H9 (cell line): ENCODE measurements at places on chromosomes 7 and 10.

- DNase-seq = no peak
Observed at GRCh38 chr7:92961961-92962360, 125.6 kb upstream of the CDK6 start.

- DNase-seq = peak; percentile 75
Observed at GRCh38 chr10:101301111-101301731, 52.7 kb upstream of the BTRC start.

GRCh38 chr7:23277359-23277989 lies 21.7 kb upstream of the MALSU1 start:
- peak; percentile 48 for DNase-seq

GRCh38 chr10:114874827-114875411 lies 53.3 kb downstream of the FHIP2A start:
- DNase-seq = peak; percentile 85

DNA sequence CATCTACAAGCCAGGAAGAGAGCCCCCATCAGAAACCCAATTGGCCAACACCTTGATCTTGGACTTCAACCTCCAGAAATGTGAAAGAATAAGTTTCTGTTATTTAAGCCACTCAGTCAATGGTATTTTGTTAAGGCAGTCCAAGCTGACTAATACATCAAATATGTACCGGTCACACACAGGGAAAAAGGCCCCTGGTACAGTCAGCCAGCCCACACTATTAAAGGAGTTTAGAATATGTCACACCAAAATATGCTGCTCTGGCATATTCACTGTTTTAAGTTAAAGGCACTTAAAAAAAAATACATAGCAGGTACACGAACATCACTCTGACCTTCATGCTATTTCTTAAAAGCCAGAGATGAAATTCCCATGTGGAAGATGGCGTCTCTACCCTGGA lies 15.2 kb upstream of the CDCA7L start:
- no peak for DNase-seq

GRCh38 chr10:129832573-129833467 lies 131.3 kb downstream of the EBF3 start:
- no peak for DNase-seq

GRCh38 chr10:69092959-69093850 lies 5.3 kb downstream of the SRGN start:
- peak; percentile 76 for DNase-seq

- DNase-seq = no peak
Observed at GRCh38 chr10:2958659-2959058, 108.7 kb upstream of the PFKP start.

GRCh38 chr7:17985473-17986239 lies 42.0 kb downstream of the PRPS1L1 start:
- DNase-seq = no peak

DNA sequence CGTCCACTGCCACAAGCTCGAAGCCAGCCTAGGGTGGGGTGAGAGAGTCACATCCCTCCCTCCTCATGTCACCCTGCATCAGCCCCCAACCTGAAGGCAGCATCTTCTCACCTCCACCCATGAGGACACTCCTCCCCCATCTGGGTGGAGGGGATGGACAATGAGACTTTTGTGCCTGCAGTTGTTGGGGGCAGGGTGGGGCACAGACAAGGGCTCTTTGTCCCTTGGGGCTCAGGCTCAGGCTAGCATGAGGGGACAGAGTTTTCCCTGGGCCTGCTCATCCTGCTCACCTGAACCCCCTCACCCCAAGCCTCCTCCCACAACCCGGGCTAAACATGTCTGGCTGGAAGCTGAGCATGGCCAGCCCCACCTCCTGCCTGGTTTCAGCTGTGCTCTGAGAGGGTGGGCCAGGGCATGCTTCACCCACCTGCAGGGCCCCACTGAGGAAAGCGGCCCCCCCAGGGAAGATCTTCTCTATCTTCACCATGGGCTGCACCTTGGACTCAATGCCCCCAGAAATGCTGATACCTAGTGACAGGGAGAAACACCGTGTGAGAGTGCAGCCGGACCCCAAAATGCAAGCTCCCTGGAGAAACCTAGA lies 9.3 kb downstream of the LZTS2 start:
- no peak for DNase-seq

GRCh38 chr10:90999512-91000172 lies 78.8 kb upstream of the ANKRD1 start:
- no peak for DNase-seq

GRCh38 chr7:158988996-158989395 lies 132.6 kb downstream of the DYNC2I1 start:
- DNase-seq = no peak

- DNase-seq = no peak
Observed at GRCh38 chr7:127832592-127832991, 180.6 kb downstream of the SND1 start.

GRCh38 chr7:18177815-18178660 lies 150.4 kb upstream of the PRPS1L1 start:
- DNase-seq = no peak

- no peak for DNase-seq
Observed at GRCh38 chr10:91864099-91864498, 45.2 kb downstream of the FGFBP3 start.

DNA sequence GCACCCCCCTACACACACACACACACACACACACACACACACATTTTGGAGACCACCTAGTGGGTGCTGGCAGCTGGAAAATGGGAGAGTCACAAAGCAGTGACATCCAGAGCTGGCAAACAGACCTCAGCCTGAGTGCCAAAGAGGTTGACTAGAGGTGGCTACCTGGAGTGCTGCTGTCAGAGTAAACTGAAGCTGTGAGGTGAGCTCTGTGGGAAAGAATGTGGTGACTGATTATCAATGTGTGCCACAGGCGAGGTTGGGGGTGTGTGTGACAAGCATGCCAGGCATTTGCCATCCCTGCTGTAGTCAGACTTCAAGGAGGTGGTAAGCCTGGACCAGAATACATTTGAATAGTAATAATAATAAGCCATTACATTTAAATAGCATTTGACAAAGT lies 120.6 kb downstream of the SLIT1 start:
- DNase-seq = no peak

- no peak for DNase-seq
Observed at GRCh38 chr10:37222046-37222445, 96.6 kb downstream of the ANKRD30A start.

DNA sequence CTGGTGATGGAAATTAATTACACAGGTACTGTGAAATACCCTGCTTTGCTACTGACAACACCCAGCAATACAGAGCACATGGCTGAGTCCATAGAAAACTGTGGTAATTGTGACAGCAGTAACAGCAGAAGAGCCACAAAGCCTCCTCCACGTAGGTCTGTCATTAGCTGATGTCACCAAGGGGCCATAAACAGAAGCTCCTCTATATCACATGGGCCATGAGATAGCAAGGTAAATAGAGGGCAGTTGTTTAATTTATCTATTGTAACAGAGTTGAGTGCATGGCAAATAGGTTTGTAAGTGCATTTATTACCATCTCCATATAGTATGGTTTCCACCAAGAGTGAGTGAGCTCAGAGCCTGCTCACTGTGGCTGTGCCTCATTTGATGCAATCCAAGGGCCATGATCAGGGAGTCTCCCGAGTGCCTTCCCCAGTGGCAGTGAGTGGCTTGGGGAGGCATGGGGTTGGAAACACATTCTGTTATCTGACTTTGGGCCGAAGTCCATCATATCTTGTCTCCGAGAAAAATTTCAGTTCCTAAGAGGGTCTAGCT lies 281.2 kb downstream of the SKAP2 start:
- no peak for DNase-seq

- DNase-seq = no peak
Observed at GRCh38 chr10:104326991-104327610, 11.2 kb downstream of the ITPRIP start.

- DNase-seq = peak; percentile 81
Observed at GRCh38 chr10:101031796-101032636, 982 bp downstream of the SFXN3 start.

GRCh38 chr10:24174014-24174413 lies 34.9 kb upstream of the KIAA1217 start:
- DNase-seq = no peak

DNA sequence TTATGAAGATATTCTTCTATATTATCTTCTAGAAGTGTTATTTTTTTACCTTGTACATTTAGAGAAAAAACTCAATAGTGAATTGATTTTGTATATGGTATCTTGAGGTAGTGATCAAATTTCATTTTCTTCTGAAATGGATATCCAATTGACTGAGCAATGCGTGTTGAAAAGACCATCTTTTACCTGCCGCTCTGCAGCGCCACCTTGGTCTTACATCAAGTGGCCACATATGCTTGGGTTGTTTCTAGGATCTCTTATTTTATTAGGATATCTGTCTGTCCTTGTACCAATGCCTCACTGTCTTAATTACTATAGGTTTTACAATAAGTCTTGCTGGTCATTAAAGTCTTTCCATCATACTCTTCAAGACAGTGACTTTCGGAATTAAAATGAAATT lies 53.0 kb downstream of the CUL2 start:
- DNase-seq = no peak

DNA sequence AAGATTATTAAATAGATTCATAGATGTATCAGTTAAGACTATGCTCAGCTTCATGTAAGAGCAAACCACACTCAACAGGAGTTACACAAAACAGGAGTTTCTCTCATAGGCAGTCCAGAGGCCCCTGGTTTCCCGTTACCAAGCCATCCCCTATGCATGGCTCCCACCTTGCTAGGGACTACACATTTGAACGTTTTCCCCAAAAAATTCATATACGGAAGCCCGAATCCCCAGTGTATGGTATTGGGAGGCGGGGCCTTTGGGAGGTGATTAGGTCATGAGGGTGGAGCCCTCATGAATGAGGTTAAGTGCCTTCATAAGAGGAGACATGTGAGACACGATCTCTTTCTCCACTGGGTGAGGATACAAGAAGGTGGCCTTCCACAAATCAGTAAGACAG lies 29.1 kb downstream of the RSU1 start:
- no peak for DNase-seq

DNA sequence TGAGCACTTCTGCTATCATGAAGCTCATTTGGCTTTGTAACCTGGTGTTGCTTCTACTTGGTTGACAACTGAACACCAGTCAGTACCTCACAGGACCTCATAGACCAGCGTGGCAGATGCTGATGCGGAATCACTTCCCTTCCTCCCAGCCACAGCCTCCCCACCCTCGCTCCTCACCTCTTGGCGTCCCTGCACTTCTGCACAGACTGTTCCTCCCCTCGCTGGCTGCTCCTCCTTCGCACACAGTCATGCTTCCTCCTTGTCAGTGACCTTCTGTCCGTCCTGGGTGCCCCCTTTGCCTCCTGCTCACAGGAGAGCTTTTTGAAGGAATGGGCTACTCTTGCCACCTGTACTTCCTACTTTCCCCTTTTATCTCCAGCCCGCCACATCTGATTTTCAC lies 61.4 kb upstream of the CTBP2 start:
- DNase-seq = no peak

GRCh38 chr7:137909042-137909441 lies 62.3 kb upstream of the DGKI start:
- DNase-seq = no peak

- DNase-seq = no peak
Observed at GRCh38 chr7:90645784-90646183, 49.7 kb downstream of the CDK14 start.

DNA sequence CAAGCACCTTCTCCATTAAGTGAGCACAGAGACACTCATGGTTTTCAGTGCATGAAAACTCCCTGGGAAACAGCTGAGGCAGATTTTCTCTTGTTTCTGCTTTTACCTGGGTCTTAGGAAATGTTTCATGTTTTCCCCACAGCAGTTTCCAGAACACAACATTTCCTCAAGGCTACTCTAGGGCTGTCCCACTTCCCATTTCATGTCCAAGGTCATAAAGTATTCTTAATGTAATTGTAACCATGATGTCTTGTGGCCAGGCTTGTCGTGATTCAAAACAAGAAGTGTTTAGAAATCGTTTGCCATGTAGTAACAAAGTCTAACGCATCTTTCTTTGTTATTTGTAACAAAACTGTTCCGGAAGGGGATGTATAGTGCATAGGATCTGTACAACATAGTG lies 83.8 kb upstream of the NRP1 start:
- DNase-seq = no peak

DNA sequence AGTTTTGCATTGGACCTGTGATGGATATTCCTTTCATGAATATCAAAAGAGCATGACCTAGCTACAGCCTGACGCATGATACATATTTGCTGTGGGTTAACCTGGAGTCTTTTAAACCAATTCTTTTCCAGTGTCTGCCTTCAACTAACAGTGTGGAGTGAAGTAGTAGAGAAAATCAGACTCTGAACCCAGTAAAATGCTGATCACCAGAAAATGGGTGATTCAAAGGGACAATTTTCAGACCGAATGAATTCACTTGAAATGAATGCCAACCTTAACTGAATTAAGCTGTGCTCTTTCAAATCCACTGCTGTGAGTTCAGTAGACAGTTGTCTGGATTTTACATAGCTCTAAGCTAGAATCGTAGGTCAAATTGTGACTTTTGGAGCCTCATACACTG lies 123.0 kb downstream of the CDK14 start:
- DNase-seq = no peak

DNA sequence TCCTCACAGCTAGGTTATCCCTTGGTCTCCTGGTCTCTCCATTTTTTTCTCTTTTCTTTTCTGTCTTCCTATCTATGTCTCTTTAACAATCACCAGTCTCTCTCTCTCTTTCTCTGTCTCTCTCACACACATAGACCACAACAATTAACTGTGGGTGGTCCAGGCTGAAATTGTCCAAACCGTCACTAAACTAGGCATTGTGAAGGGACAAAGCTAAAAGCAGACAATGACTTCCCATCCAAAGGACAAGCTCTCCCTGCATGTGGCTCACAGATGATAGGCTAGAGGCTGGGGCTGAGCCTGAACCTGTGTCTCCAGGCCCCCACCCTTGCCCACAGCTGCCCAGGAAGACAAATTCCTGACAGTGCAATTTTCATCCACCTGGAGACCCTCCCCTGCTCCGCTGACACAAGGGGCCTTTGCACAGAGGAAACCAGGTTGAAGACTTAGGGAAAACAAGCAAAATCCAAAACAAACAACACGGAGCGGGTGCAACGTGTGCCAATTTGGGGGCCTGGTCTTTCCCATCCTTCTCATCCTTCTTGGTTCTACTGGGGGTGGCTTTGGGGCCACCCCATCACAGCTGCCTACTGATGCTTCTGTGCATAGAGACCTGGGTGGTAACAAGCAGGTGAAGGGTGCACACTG lies 755.4 kb downstream of the GRID1 start:
- peak; percentile 11 for DNase-seq

DNA sequence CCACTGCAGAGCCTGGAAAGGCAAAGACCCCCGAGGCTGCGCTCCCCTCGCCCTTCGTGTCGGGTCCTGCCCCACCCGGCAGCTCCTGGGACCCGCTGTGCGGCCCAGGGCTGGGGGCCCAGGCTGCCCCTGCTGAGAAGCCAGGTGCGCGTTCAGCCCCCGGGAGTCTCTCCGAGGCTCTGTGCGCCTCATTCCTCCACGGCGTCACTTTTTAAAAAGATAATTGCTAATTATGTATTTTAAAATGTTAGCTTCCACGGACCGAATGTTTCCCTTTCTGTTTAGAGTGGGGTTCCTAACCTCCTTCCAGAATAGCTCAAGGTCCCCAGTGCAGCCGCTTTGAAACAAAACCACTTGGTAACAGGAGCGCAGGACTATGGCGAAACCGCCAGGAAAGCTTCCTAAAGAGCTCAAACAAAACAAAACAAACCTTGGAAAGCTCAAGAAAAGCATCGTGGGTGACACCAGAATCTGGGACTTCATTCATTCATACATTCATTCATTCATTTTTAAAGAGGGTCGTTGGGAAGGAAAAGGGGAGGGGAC lies 45.6 kb downstream of the PDIA4 start:
- no peak for DNase-seq

- peak; percentile 69 for DNase-seq
Observed at GRCh38 chr10:75223507-75223906, 12.2 kb downstream of the COMTD1 start.

GRCh38 chr7:18597754-18598153 lies 102.2 kb downstream of the HDAC9 start:
- no peak for DNase-seq

- no peak for DNase-seq
Observed at GRCh38 chr7:30322271-30323005, 38.0 kb downstream of the ZNRF2 start.
